ENCODE measurements at places on chromosomes 6 and 20. TPM values are rescaled to one million over a fixed set of nuclear protein-coding genes. Genes with fewer than 3 reads are reported as not detected.

Gene COL11A2
- total RNA-seq, result 0.72 TPM

Gene UNC5CL
- total RNA-seq, result 0.33 TPM

Gene OTOR
- total RNA-seq, result not detected

Gene POM121L2
- total RNA-seq, result not detected

Gene MRAP2
- total RNA-seq, result 1.3 TPM

Gene KIZ
- total RNA-seq, result 5.9 TPM

Gene SNAP91
- total RNA-seq, result 0.32 TPM

Gene ADGB
- not detected for total RNA-seq

Gene OVOL2
- 0.20 TPM for total RNA-seq

Gene BANF2
- total RNA-seq, result not detected

Gene ATAT1
- 6.7 TPM for total RNA-seq

Gene TCF15
- not detected for total RNA-seq

Gene REM1
- total RNA-seq, result not detected

Gene PDE7B
- 1.6 TPM for total RNA-seq

Gene CHRNA4
- total RNA-seq, result 2.1 TPM

Gene ANKRD66
- not detected for total RNA-seq

Gene HLA-DRA
- total RNA-seq, result not detected

Gene TRAM2
- 24.5 TPM for total RNA-seq

Gene LHFPL5
- 0.13 TPM for total RNA-seq

Gene TINAG
- total RNA-seq, result not detected

Gene ARMH2
- not detected for total RNA-seq

Gene TBX18
- 19.0 TPM for total RNA-seq

Gene CCN5
- 29.9 TPM for total RNA-seq

Gene RAD21L1
- not detected for total RNA-seq

Gene NKAPL
- total RNA-seq, result not detected

Gene TFAP2D
- total RNA-seq, result not detected

Gene PARD6B
- 3.1 TPM for total RNA-seq

Gene OR2J3
- not detected for total RNA-seq

Gene CALHM5
- 0.10 TPM for total RNA-seq

Gene SLC44A4
- 0.15 TPM for total RNA-seq

Gene CALHM4
- not detected for total RNA-seq

Gene KIF6
- total RNA-seq, result 0.24 TPM

Gene SERAC1
- 3.2 TPM for total RNA-seq

Gene SGK2
- total RNA-seq, result 7.2 TPM

Gene SCUBE3
- total RNA-seq, result 0.05 TPM

Gene TRIM40
- not detected for total RNA-seq

Gene RAET1E
- 3.2 TPM for total RNA-seq

Gene MOXD1
- total RNA-seq, result 1.8 TPM

Gene LZTS3
- 2.7 TPM for total RNA-seq

Gene BTN1A1
- not detected for total RNA-seq
